Natural killer cell (primary cell): ENCODE measurements at places on chromosomes 12 and 14.

- no peak for DNase-seq
Measured at GRCh38 chr14:51107801-51108200, 12.9 kb upstream of the TRIM9 start.

DNA sequence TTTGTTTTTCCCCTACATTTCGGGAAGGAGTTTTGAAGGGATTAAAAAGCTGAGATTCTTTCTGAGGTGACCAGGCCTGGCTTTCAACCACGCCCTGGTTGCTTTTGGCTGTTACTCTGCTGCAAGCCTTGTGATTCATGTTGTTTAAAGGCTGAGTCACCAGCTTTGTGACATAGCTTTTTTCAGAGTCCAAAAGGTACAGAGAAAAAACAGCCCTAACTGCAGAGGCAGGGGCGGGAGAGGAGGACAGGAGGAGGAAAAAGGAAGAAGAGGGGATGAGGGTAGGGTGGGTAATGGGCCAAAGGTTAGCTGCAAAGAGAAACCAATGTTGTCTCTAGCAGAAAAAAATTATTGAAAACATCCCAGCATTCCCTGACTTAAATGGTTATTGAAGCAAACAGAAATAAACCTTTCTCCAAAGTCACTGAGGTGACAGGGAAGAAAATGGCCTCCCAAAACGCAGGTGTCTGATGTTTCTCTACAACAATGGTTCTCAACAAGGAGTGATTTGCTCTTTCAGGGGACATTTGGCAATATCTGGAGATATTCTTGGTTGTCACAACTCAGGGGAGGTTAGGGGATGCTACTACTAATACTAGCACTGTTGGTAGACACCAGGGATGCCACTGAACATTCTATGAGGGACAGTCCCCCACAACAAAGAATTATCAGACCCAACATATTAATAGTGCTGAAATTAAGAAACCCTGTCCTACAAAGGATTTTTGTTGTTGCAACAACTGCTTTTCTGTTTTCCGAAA is 2.1 kb upstream of the UBC start:
- peak; percentile 48 for DNase-seq

GRCh38 chr14:34983148-34983760 is 462 bp downstream of the SRP54 start:
- DNase-seq = no peak

DNA sequence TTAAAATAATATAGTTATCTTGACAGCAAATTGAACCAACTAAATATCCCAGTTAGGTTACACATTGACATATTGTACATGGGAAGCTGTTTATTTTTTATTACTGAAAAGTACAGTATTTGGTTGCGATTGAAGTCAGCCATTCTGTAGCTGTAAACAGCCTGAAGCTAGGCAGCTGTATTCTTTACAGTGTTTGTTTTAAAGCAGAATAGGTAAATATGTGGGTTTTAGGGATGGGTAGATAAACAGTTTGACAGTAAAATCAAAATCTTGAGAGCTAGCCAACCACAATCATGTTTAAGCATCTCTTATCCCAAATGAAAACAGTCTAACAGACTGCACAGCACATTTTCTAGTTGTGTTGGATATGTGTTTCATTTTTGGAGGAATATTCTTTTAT is 45.7 kb downstream of the TTC6 start:
- DNase-seq = no peak

GRCh38 chr12:16789204-16789790 is 183.3 kb upstream of the LMO3 start:
- no peak for DNase-seq

- DNase-seq = no peak
Measured at GRCh38 chr12:6360578-6361490, 14.5 kb downstream of the SCNN1A start.

GRCh38 chr12:89980236-89980635 is 271.6 kb upstream of the ATP2B1 start:
- no peak for DNase-seq

DNA sequence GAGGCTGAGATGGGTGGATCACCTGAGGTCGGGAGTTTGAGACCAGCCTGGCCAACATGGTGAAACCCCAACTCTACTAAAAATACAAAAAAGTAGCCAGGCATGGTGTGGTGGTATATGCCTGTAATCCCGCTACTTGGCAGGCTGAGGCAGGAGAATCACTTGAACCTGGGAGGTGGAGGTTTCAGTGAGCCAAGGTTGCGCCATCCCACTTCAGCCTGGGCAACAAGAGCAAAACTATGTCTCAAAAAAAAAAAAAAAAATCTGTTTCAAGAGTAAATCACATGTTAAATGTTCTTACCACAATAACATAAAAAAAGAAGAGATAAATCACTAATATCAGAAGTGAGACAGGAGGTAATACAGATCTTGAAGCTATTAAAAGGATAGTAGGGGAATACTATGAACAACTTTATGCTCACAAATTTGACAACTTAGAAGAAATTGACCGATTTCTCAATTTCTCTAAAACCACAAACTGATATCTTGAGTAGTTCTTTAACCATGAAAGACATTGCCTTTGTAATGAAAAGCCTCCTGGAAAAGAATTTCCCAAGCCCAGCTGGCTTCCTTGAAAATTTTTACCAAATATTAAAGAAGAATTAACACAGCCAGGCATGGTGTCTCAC is 37.7 kb downstream of the TAOK3 start:
- DNase-seq = no peak

GRCh38 chr12:57042695-57043094 is 7.2 kb downstream of the MYO1A start:
- DNase-seq = no peak

DNA sequence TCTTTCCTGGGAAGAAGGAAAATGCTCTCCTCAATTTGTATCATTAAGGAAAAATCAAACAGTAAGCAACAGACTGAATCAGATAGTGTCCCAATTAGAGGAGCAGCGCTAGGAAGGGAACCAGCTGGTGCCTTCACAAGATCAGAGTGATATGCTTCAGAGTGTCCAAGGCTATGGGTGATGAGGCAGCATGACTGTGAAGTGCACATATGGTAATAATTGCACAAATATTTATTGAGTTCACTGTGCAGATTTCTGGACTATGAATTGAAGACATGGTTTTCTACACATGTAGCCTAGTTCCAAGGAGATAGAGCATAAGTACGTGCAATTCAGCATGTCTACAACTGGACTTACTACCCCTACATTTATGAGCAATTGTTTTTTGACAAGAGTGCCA is 78.8 kb upstream of the EVL start:
- DNase-seq = no peak

DNA sequence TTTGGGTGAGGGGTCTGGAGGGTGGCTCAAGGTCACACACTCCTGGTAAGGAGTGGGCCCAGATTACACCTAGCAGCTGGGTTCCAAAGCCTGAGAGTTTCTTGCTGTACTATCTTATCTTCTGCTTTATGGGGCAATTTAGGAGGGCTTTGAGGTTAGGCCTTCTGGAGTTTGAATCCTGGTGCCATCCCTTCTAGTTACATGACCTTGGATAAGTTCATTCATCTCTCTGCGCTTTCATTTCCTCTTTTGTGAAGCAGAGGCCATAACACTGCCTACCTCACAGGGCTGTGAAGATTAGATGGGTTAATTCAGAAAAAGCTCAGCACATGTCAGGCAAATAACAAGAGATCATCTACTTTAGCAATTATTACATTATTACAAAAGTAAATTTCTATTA is 7.4 kb upstream of the KRT77 start:
- no peak for DNase-seq

- no peak for DNase-seq
Measured at GRCh38 chr12:26080911-26081310, 43.9 kb downstream of the BHLHE41 start.

DNA sequence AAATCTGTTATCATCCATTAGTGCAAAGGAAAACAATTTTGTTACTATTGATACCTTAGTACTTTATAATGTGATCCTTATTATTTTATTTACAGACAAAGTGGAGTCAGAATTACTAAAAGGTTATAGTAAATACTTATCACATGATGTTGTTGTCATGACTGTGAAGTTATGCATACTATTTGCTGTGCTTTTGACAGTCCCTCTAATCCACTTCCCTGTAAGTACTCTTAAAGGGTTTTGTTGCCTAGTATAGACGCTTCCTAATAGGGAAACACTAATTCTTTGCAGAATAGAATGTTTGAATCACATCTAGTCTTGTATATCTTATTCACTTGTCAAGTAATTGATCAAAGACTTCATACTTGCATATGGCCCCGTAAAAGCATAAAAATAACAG is 69.4 kb downstream of the SLC38A6 start:
- DNase-seq = no peak

DNA sequence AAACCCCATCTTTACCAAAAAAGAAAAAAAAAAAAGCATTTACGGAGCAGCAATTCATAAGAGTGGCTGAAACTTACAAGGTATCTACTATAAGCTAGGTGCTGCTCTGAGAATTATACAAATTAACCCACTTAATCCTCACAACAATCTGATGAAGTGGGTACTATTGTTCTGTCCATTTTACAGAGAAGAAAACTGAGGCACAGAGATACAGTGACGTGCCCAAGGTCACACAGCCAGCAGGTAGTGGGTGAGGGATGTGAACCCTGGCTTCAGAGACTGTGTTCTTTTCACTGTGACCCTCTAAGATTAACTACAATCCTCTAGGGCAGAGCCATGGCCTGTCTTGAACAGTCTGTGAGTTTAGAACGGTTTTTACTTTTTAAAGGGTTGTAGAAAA is 3.3 kb downstream of the DDX54 start:
- no peak for DNase-seq

DNA sequence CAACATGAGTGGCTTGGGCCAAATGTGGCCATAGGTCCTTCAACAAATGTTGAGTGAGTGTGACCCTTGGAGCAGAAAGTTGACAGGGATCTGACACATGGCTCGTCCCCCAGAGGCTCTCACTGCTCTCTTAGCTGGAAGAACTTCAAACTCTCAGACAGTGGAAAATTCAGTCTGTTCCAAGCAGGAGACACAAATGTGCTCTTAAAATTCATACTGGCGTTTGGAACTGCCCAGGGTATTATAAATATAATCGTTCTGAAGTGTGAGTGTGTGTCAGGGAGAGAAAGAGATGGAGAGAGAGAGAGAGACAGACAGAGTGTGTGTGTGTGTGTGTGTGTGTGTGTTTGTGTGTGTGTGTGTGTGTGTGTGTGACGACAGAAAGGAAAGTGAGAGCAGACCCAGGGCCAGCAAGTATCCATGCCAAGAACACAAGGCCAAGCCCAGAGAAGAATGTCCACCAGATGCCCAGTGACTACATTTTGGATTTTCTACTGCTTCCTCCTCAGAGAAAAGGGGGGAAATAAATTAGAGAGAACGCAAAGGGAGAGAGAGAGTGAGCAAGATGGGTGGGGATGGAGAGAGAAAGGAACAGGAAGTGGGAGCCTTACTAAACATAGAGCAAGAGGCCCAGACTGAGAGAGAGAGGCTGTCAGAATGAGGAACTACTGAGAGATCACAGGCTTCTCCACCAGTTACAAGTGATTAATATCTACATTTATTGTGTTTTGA is 193.6 kb upstream of the NUDT4 start:
- peak; percentile 10 for DNase-seq

DNA sequence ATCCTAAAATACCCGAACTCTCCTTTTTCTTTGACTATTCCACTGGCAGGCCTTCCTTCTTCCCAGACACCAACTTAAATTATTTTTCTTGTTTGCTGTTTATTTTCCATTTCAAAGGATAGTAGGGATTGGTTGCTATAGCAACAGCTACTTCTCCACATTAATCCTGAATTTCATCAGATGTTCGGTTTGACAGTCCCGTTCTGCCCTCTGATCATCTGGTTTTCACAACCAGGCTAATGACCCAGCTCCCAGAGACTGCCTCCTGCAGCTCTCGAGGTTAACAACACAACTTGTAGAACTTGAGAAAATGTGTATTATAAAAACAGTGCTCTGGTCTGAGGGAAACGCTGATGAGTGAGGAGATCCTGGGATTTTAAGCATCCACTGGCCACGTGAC is 45.5 kb downstream of the NUAK1 start:
- DNase-seq = no peak

GRCh38 chr12:124391340-124392261 is 96.7 kb downstream of the RFLNA start:
- DNase-seq = peak; percentile 57
